ENCODE measurements at places on chromosomes 16 and 17. TPM values are rescaled to one million over a fixed set of nuclear protein-coding genes. Genes with fewer than 3 reads are reported as not detected.

The TP53TG3 gene
- not detected for total RNA-seq

The KRTAP2-4 gene
- not detected for total RNA-seq

The TRIM72 gene
- total RNA-seq, result 13.8 TPM

The TBC1D3H gene
- total RNA-seq, result not detected

The UNC45B gene
- total RNA-seq, result 32.2 TPM

The NPIPB9 gene
- total RNA-seq, result 2.9 TPM

The GNG13 gene
- not detected for total RNA-seq

The DRC3 gene
- total RNA-seq, result 12.6 TPM

The SULT1A2 gene
- total RNA-seq, result 0.47 TPM

The SRSF2 gene
- total RNA-seq, result 437 TPM

The CCL14 gene
- total RNA-seq, result 6.8 TPM

The KRT9 gene
- not detected for total RNA-seq

The RARA gene
- 40.4 TPM for total RNA-seq

The ZFP3 gene
- 6.9 TPM for total RNA-seq

The TRPV2 gene
- total RNA-seq, result 6.1 TPM

The GAS2L2 gene
- 0.06 TPM for total RNA-seq

The SPATA22 gene
- 0.35 TPM for total RNA-seq

The CD300E gene
- 1.1 TPM for total RNA-seq

The CBLN1 gene
- 0.23 TPM for total RNA-seq

The RRAD gene
- total RNA-seq, result 21.4 TPM

The PMFBP1 gene
- 1.9 TPM for total RNA-seq

The RND2 gene
- total RNA-seq, result 1.3 TPM

The WNT3 gene
- 0.82 TPM for total RNA-seq

The TBX21 gene
- 0.18 TPM for total RNA-seq
